ENCODE measurements at places on chromosomes 2 and 18. TPM values are rescaled to one million over a fixed set of nuclear protein-coding genes. Genes with fewer than 3 reads are reported as not detected.
A peak's percentile ranks its signal among the peaks of the same experiment; 100 is the strongest.

DNA sequence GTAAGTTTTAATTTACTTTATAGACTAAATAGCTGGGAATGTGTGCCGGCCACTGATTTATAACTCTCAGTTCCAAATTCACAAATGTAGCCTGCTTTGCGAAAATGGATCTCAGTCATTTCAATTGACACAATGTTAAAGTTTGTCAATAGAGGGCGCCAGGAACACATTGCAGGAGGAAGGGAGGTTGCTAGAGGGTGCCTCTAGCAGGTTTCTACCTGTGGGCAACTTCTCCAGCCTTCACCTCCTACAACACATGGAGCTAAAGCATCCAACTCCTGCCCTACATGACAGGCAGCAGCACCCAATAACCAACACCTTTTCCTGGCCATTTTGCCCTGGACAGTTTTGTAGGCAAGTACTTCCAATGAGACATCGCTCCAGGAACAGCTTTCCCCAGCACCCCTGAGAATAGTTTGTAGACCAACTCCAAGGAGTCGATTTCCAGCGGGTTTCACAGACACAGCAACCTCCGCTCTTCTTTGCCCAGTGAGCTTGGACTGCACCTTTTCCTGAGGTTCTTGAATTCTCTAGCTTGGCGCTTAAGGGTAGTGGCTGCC is 784.8 kb upstream of the CDH2 start:
- H3K27me3 ChIP-seq: no peaks in the 10 kb centered on the region
- peak; percentile 41 for DNase-seq
- H3K27ac ChIP-seq: no peak overlapping the region

GRCh38 chr2:119721043-119721442 is 38.7 kb upstream of the PTPN4 start:
- H3K36me3 ChIP-seq: no peaks in the 10 kb centered on the region
- no peak overlapping the region for H3K27ac ChIP-seq
- DNase-seq: no peak
- no peaks in the 10 kb centered on the region for H3K4me1 ChIP-seq

GRCh38 chr2:25982273-25982967 is at the start of gene KIF3C:
Gene KIF3C (minus strand): TSS chr2:25982497. CDS start chr2:25981917, 580 bp downstream.
- H3K36me3 ChIP-seq: no peaks in the 10 kb centered on the region
- no peak within 1 kb of the TSS for H3K27ac ChIP-seq
- DNase-seq: peak; percentile 80
- H3K4me3 ChIP-seq: peak within 1 kb of the TSS; percentile 96
- no peaks in the 10 kb centered on the region for H3K27me3 ChIP-seq
- peaks cover 24% of the 10 kb centered on the region for H3K4me1 ChIP-seq

Gene SUPT7L
- total RNA-seq: 25.3 TPM

DNA sequence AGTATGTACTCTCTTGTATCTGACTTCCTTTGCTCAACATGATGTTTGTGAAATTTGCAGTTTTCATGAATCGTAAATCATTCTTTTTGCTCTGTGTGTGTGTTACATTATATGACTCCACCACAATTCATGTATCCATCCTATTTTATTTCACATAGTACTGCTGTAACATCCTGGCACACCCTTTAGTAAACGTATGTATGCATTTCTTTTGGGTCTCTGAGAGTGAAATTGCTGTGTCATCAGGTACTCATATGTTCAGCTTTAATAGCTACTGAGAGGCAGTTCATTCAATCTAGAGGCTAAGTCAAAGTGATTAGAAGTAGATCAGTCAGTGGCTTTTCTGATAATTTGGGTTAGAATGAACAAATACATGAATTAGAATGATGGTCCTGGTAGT is 118.8 kb downstream of the ESCO1 start:
- no peaks in the 10 kb centered on the region for H3K36me3 ChIP-seq
- no peak overlapping the region for H3K27ac ChIP-seq
- H3K4me3 ChIP-seq: no peak overlapping the region
- DNase-seq: no peak

GRCh38 chr2:216804357-216805350 is 55.2 kb downstream of the TNP1 start:
- no peak overlapping the region for H3K4me3 ChIP-seq
- peak; percentile 25 for DNase-seq
- H3K27me3 ChIP-seq: no peaks in the 10 kb centered on the region
- peaks cover 9% of the 10 kb centered on the region for H3K4me1 ChIP-seq
- H3K36me3 ChIP-seq: no peaks in the 10 kb centered on the region
- no peak overlapping the region for H3K27ac ChIP-seq

DNA sequence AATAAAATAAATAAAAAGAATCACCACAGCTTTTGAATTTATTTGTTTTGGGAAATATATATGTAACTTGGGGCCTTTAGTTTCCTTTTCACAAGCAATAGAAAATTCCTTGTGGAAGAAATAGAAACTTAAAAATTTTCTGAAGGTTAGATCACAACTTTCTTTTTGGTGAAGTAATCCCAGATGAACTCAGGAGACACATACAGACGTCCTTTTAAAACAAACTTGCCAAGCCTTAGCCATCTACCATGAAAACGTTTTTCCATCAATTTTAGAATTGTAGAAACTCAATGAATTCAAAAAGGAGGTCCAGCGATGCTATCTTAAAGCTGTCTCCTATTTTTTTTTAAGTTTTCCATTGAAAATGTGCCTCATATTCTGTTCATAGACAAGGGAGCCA is 225.6 kb downstream of the ASXL3 start:
- H3K27ac ChIP-seq: no peak overlapping the region
- H3K36me3 ChIP-seq: no peaks in the 10 kb centered on the region
- DNase-seq: no peak
- H3K27me3 ChIP-seq: no peaks in the 10 kb centered on the region
- no peaks in the 10 kb centered on the region for H3K4me1 ChIP-seq
- no peak overlapping the region for H3K4me3 ChIP-seq

DNA sequence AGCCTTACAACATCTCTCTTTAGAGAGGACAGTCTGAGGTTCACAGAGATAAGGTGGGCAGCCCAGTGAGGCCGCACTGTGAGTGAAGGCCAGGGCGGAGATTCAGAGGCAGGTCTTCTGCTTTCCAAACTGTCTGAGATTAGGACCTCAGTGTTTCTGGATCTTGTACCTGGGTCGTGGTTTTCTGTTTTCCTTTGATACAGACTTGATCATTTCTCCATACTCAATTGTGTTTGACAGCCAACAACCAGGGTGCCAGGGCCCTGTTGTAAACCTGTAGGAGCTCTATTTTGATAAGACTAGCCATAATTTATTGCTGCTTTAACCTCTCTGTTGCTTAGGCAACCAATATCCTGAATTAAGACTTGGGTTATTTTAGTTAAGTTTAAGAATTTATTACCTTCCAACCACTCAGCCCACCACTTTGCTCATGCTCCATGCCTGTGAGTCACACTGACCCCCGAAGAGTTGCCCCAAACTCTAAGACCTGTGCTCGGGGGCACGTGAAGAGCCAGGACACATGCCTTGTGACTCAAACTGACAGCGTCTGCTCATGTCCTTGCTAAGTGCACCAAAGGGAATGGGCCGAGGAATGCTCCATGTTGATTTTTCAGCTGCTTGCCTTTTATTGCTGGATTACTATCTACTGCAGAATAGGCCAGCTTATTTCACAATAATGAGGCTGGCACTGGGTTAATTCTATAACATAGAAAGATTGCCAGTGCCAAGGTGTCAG is 248.6 kb downstream of the BCL2 start:
- no peak for DNase-seq
- no peaks in the 10 kb centered on the region for H3K27me3 ChIP-seq
- H3K4me3 ChIP-seq: no peak overlapping the region
- 0 out of 2 replicates have a peak, but pooled peaks cover 4% of the 10 kb centered on the region for H3K4me1 ChIP-seq
- H3K36me3 ChIP-seq: no peaks in the 10 kb centered on the region

Data from GM23248 (cell line).